CD4-positive, alpha-beta T cell treated with Interleukin-6 at 100 ng/mL for 8 hours (primary cell): ENCODE measurements at places on chromosomes 7 and 10.

DNA sequence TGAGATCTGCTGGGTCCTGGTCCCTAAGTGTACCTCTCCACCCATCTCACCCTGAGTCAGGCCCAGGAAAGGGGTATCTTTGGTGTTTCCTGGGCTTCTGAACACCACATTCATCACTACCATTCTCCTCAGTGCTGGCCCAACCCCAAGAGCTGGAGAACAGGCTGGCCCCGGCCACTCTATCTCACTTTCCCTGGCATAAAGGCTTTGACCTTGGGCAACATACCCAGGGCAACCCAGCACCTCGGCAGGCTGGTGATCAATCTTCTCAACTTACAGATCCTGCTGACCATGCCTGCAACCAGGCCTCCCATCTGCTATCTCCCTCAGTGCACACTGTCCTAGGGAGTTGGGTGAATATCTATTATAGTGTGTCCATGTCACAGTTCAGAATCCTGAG, 2.1 kb downstream of the VSIR start:
- no peak for DNase-seq

GRCh38 chr7:113200281-113200680, 81.9 kb upstream of the SMIM30 start:
- no peak for DNase-seq

DNA sequence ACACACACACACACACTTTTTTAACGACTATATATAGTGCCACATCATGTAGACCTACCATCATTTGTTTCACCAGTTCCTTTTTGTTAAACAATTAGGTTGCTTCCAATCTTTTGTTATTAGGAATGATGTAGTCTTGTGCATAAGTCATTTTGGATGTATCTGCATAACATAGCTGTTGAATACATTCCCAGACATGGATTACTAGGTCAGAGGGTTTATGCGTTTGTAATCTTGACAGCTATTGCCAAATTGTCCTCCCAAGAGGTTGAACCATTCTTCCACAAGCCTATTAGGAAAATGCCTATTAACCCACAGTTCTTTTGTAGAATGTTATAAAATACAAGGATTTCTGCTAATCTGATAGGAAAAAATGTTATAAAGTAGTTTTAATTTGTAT, 87.3 kb downstream of the PALS2 start:
- DNase-seq: no peak

DNA sequence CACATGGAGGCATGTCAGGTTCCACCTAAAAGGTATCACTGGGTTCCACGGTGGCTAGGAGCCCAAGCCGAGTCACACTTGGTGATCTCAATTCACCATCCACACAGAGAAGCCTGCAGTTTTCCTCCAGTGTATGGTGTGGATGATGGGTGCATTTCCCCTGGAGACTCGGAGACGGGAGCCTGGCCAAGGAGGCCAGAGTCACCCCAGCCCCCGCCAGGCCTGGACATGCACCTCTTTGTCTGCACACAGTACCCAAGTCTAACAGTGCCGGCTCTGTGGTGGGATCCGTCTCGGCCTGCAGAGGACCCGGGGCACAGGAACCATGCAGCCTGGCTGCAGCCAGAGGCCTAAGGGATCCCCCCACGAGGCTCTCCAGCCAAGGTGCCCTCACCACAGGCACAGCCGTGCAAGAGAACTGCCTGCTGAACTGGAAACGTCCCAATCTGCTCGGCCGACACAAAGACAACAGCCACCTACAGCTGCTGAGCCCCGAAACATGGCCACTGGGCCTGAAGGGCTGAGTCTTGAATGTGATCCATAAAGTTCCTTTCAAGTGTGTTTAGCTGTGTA, 75.2 kb downstream of the DIP2C start:
- DNase-seq: no peak

DNA sequence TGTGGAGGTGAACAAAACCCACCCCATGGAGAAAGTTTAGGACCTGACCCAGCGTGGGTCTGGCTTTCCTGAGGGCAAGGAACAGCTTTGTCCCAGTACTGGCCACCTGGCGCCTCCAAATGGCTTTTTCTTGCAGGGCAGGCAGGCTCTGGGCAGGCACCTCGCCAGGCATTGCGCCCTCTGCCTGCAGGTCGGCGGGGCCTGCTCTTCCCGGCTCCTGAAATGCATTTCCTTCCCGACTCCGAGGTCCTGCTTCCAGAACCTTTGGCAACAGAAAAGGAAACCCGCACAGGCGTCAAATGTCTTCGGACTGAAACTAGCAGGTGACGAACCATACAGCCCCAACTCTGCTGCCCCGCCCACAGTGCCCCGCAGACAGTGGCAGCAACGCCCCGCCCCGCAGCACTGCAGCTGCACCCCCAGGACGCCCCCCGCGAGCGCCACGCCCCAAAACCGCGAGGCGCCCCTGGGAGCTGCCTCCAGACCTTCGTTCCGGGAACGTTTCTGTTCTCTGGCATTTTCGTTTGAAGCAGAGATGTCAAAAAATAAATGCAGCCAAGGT, 65.5 kb downstream of the C10orf143 start:
- DNase-seq: no peak
